GM04503 (cell line): ENCODE measurements at places on chromosomes 4 and X.

DNA sequence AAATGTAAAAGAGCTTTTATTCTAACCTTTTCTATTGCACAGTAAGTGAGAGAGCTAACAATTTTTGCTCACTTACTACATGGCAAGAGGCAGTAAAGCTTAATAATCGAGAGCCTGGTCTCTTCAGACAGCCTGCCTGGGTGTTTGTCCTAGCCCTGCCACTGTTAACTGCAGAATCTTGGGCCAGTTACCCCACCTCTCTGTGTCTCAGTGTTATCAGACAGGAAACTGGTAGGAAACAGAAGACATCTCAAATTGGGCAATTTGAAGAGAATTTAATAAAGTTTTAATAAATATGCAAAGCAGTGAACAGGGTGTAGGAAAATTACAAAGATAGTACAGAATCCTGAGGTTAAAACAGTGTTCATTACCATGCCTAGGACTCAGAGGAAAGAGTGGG, 13.4 kb downstream of the STAP1 start:
- no peak for DNase-seq

DNA sequence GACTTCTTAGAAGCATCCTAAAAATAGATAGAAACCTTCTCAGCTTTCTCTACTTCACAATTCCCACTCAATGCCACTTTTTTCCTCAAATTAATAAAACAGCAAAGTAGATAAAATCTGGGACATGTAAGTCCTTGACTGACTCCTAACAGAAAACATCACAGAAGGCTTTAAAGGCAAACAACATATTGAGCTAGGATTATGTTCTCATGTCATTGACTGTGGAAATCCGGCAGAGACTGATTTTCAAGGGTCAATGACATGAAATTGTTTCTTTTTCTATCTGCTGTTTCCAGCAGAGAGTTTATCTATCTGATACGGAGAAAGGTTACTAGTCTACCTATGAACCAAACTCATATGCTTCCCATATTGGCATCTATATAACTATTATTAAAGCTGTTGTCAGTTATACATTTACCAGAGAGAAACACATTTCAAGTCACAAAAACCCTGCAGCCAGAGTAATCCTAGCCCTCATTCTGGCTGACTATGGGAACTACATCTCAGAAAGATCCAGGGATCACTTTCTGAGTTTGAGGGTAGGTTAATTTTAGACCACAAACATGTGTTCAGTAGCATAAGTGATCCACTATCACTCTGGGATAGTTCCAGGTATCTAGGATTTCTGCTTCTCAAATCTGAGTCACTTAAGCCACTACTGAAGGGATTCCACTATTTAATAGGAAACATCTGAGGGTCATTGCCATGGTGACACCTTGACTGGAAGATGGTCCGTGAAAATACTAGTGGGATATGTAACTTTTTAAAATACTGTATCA, 147.6 kb downstream of the PPP3CA start:
- no peak for DNase-seq

- DNase-seq = no peak
These were observed 38.3 kb downstream of the SLC10A6 start for GRCh38 chr4:86810847-86811246.

DNA sequence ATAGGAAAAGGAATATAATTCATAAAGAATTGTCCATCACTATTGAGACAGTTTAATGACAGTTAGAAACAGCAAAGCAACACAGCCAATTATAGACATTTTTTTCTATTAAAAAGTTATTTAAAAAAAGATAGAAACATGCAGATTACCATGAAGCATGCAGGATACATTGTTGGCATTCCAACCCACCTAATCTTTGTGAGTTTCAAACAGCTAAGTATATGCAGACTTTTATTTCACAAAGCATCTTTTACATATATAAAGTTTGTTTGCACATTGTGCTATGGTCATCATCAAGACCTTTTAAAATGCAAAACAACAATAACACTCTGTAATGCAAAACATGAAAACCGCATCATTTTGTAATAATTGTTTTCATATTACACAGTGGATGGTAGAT, 125.9 kb upstream of the ETNPPL start:
- no peak for DNase-seq

DNA sequence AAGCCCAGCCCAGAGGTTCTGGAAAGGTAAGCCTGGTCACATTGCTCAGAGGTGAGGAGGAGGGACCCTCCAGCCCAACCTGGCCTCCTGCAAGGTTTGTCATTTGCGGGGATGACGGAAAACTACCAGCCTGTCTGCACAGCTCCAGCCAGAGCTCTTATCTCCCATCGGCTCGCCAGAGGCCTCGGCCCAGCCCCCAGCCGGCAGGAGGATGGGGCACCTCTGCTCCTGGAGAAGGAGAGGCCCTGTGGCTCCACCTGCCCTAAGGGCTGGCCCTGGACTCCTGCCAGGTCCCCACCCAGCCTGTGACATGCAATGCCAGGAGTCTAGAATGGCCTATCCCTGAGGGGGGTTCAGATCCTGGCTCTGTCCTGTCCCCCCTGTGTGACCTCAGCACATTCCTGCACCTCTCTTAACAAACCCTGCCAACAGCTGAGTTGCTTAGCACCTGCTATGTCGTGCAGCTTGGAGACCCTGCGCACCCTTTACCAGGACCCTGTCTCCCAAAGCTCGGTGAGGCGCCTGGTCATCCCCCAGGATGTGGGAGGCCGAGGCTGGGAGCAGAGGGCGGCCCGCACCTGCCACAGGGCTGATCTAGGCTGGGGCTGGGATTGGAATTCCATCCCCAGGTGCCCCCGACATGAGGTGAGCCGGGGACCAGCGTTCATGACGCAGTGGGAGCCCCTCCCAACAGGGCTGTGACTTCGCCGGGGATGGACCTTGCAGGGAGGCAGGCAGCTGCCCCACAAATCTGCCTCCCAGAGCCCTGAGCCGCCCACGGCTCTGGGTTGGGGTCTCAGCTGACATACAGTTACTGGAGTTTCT, 14.4 kb downstream of the ADRA2C start:
- no peak for DNase-seq

- no peak for DNase-seq
These were observed 2.4 kb downstream of the GLRA3 start for GRCh38 chr4:174826660-174827059.

GRCh38 chrX:17854069-17854468, 7.0 kb downstream of the RAI2 start:
- DNase-seq = no peak

- DNase-seq = no peak
These were observed 205.0 kb upstream of the PDE5A start for GRCh38 chr4:119833611-119834010.

- no peak for DNase-seq
These were observed 224.3 kb downstream of the ANK2 start for GRCh38 chr4:113273721-113274220.

DNA sequence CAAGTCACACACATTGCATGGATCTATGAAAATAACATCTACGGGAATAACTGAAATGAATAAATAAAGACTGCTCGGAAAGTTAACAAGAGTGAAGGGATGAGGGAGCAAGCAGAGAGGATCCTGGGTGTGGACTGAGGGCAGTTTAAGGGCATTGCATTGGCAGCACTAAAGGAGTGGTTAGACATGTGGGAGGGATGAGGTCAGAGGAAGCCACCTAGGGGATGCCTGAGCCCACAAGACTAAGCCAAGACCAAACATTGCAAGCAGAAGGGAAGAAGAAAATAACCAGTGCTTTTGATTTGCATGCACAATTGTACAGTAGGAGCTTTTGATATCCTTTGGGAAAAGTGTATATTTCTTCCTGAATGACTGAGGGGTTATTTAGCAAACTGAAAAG, 106.1 kb downstream of the MSL3 start:
- no peak for DNase-seq

GRCh38 chrX:100995469-100995868, 26.0 kb downstream of the ARL13A start:
- DNase-seq = peak; percentile 71

DNA sequence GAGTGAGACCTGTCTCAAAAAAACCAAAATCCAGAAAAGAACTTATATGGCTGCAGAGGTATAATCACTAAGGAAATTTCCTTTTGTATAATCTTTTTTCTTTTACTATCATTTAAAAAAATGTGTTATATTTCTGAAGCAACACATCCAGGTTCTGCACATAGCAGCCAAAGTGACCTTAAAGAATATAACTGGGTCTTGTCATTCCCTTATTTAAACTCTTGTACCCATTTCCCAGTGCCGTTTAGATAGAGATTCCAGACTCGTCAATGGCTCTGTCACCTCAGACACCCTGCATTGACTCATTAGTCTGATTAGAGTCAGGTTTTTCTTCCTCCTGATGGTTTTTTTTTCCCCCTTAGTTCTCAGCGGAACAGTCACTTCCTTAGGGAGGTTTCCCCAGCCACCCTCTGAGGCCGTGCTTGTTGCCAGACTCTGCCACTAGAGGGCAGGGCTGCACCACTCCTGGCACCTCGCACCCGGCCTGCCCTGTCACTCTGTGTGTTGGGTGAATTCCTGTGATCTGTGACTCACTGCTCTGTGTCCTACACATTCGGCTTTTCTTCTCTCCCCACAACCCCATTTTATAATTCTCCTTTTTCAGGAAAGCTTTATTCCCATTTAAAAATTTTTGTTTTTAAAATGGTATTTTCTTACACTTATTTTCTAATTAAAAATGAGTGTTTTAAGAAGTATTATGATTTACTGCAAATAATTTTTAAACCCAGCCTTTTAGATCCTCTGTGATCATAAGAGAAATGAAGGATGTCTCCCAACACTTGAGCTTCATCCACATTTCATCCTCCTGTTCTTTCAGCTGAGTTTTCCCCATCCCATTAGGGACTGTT, 32.1 kb downstream of the HTT start:
- DNase-seq = peak; percentile 52

GRCh38 chr4:138235419-138235952, 6.7 kb downstream of the SLC7A11 start:
- peak; percentile 96 for DNase-seq

GRCh38 chrX:7146703-7147412, 654 bp upstream of the STS start:
- no peak for DNase-seq

DNA sequence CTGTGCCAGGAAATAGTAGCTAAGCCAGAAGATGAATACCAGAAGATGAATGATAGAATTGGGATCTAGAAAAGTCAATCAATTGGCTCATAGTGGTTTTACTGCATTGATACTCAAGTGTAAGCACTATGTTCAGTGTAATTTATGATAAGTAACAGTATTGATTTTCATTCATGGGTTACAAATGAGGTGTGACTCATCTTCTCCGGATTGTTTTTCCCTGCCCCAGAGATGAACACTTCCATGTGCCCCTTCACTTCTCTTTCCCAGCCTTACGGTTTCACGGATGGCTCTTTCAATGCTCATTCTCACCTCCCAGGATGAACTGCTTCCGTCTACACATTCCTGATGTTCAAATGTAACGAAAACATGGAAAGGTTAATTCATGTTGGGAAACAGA, 9.8 kb upstream of the GUCY1B1 start:
- DNase-seq = no peak

DNA sequence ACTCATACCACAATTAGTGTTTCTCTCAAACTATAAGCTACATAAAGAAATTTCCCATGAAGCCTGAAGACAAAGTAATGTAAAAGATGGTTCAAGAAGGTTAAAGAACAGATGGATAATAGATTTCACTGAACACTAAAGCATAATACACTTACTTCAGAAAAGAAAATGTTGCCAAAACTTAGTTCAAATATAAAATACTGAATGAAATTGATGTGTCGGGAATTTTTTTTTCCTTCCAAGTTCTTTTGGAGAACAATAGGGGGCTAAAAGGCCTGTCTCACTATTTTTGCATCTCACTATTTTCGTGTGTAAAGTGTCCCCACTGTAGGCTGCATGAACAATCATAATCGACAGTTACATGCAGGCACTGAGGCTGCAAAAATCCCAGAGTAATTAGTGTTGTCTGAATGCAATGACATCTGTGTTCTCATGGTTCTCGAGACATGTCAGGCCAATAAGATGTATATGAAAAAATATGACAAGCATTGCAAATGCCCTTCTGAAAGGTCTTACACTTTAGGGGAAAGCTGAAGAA, 11.9 kb upstream of the MAB21L2 start:
- DNase-seq = no peak

- DNase-seq = no peak
These were observed 154.5 kb downstream of the GRXCR1 start for GRCh38 chr4:43047058-43047457.

DNA sequence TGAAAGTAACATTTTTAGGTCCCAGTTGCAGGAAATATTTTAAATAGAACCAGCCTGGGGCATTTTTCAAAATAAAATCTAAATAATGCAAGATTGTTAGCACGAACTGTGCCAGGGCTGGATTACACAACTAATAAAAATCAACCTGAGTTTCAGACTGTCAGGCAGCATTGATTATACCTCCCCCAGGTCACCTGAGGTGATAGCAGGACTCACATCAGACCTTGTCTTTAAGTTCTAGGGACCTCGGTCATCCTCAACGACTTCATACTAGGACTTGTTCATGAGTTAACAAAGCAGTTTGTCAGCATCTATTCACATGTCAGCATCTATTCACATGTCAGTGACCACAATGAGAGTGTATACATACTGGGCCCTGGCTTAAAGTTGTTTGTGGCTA, 8.7 kb upstream of the TEX13A start:
- no peak for DNase-seq

- DNase-seq = no peak
These were observed 378.5 kb upstream of the CT83 start for GRCh38 chrX:116841290-116841689.

- no peak for DNase-seq
These were observed 259.3 kb upstream of the IGFBP7 start for GRCh38 chr4:57369446-57369845.

DNA sequence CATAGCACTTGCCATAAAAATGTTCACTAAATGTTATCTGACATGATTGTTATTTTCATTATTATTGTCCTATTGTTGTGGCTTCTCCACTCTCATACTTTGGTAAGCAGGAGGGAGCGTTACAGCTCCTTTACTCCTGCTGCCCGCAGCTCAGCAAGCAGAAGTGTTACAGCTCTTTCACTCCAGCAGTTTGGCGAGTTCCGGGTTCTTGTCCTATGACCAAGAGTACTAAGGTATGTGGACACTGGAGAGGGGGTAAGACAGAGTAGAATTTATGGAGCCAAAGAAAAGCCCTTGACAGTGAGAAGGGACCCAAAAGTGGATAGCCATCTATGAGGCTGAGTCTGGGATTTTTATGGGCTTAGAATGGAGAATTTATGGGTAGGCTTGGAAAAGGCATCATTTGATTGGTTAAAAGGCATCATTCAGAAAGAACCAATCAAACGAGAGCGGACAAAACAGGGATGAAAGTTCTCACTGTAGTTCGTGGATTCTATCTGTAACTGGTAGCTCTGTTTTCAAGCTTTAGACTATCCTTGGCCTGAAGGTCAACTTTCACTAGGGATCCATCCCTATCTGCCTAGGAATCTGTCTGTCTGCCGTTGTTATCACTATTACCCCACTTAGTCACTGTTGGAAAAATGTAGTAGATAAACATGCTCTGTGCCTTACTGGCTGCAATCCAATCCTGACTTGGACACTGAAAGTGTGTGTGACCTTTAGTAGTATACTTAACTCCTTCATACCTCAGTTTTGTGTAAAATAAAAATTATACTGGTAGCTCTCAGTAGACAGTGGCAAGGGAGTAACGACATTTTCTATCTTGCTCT, 545.6 kb upstream of the LCORL start:
- DNase-seq = no peak

- no peak for DNase-seq
These were observed 2.2 kb downstream of the GRID2 start for GRCh38 chr4:92305878-92306520.

- peak; percentile 60 for DNase-seq
These were observed 38.2 kb downstream of the NHS start for GRCh38 chrX:17413228-17413627.

GRCh38 chr4:102623622-102624021, 122.5 kb downstream of the NFKB1 start:
- no peak for DNase-seq

- no peak for DNase-seq
These were observed 151.0 kb downstream of the PALLD start for GRCh38 chr4:168647646-168648375.
